ENCODE measurements at places on chromosomes 2 and 18. TPM values are rescaled to one million over a fixed set of nuclear protein-coding genes. Genes with fewer than 3 reads are reported as not detected.
A peak's percentile ranks its signal among the peaks of the same experiment; 100 is the strongest.

GRCh38 chr2:127093648-127094210 lies 13.2 kb downstream of the BIN1 start:
- DNase-seq, result no peak
- no peaks in the 10 kb centered on the region for H3K27me3 ChIP-seq
- H3K36me3 ChIP-seq, result no peaks in the 10 kb centered on the region
- no peak overlapping the region for H3K27ac ChIP-seq
- no peak overlapping the region for H3K4me3 ChIP-seq

- DNase-seq, result no peak
- no peak overlapping the region for H3K27ac ChIP-seq
- H3K27me3 ChIP-seq, result no peaks in the 10 kb centered on the region
- no peaks in the 10 kb centered on the region for H3K36me3 ChIP-seq
- no peaks in the 10 kb centered on the region for H3K4me1 ChIP-seq
- H3K4me3 ChIP-seq, result no peak overlapping the region
Observed at GRCh38 chr2:71216501-71216900, 10.4 kb downstream of the PAIP2B start.

Gene CFAP221
- 9.5 TPM for total RNA-seq

Gene PID1
- total RNA-seq, result 0.24 TPM

Gene B3GNT7
- total RNA-seq, result 14.4 TPM

Gene POTEE
- 0.17 TPM for total RNA-seq

DNA sequence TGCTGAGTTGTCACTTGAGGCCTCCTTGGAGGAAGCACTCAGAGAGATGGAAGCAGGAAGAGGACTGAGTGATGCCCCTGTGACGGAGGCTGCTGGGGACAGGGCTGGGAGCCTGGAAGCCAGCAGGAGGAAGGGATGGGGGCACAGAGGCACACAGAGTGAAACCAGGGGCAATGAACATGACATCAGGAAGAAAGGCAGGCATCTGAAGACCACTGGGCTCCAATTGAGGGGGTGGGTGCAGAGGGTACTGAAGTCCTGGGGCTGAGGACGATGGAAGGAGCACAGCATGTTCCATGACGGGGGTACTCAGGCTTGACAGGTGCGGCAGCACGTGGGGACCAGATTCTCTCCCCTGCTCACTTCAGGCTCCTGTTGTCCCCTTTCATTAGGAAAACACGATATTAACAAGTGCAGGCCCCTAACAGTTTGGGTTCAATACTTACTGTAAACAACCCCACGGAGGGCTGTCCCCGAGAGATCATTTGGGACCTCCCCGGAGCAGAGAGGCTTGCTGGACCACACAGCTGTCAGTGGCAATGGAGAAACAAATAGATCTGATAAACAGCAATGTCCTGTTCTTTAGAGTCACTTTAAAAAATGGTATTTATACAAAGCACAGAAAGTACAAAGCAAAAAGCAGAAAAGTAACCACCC lies 8.7 kb downstream of the INPP5D start:
- no peak overlapping the region for H3K4me3 ChIP-seq
- no peak for DNase-seq
- peaks cover 15% of the 10 kb centered on the region for H3K27me3 ChIP-seq
- no peaks in the 10 kb centered on the region for H3K4me1 ChIP-seq
- H3K27ac ChIP-seq, result no peak overlapping the region

Gene RETSAT
- 47.2 TPM for total RNA-seq

Gene FLACC1
- 1.4 TPM for total RNA-seq

DNA sequence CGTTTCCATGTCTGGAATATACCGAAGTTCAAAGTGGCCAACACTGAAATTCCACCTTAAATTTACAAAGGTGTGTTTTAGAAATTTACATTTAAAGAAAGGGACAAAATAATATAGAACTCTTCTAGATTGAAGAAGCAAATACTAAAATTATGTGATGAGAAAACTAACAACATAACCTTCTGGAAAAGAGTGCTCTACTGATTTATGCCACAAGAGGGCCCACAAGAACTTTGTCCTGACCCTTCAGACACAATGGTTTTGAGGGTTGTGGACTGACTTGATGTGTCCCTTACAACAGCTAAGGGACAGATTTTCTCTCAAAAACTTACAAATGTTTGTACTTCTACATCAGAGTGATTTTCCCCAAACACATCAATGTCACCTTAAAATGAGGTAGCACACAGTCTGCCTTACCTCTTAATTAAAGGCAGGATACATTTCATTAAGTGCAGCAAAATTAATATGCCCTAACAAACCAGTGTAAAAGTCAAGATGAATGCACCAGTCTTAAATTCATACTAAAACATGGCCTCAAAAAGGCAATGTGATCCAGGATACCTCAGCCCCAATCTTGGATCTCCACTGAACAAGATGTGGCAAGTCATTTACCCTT lies 36.2 kb downstream of the EIF2AK3 start:
- H3K36me3 ChIP-seq, result peaks cover 4% of the 10 kb centered on the region

Gene REEP1
- 4.7 TPM for total RNA-seq

Gene STRADB
- 19.8 TPM for total RNA-seq

DNA sequence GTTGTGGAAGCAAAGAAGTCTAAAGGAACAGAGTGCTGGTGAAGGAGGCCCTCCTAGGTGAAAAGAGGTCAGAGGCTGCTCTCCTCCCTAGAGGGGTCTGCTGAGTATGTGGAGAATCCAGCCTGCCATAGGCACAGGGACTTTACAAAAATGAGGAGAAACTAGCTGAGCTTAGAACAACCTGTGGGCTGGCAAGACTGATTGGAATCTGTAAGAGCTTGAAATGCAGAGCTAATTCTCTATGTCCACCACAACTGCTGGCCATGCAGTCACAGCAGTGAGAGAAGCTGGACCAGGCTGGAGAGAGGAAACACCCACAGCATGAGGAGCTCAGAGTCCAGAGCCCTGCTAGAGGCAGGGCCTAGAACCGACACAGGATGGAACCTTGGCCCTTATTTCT lies 251.0 kb upstream of the MGAT5 start:
- no peaks in the 10 kb centered on the region for H3K36me3 ChIP-seq
- H3K27ac ChIP-seq, result no peak overlapping the region
- no peak overlapping the region for H3K4me3 ChIP-seq
- DNase-seq, result no peak
- H3K27me3 ChIP-seq, result no peaks in the 10 kb centered on the region

Gene PAX3
- total RNA-seq, result not detected

DNA sequence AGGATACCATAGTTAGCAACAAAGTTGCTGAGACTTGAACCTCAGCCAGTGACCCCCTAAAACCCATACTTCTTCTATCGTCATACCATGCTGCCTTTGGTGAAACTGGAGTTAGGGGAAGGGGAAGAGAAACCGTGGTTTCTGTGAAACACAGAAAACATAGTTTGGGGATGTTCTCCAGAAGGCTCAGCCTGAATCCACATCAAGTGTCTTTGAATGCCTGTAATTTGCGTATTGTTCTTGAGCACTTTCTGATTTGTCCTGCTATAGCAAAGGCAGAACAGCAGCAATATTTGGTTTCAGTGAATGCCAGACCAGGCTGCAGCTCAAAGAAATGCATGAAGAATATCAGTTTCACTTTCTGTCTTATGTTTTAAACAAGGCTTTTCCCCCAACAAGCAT lies 258.7 kb downstream of the TTC32 start:
- H3K27ac ChIP-seq, result no peak overlapping the region
- DNase-seq, result no peak
- H3K36me3 ChIP-seq, result no peaks in the 10 kb centered on the region
- H3K4me1 ChIP-seq, result no peaks in the 10 kb centered on the region
- H3K27me3 ChIP-seq, result peaks cover 14% of the 10 kb centered on the region

DNA sequence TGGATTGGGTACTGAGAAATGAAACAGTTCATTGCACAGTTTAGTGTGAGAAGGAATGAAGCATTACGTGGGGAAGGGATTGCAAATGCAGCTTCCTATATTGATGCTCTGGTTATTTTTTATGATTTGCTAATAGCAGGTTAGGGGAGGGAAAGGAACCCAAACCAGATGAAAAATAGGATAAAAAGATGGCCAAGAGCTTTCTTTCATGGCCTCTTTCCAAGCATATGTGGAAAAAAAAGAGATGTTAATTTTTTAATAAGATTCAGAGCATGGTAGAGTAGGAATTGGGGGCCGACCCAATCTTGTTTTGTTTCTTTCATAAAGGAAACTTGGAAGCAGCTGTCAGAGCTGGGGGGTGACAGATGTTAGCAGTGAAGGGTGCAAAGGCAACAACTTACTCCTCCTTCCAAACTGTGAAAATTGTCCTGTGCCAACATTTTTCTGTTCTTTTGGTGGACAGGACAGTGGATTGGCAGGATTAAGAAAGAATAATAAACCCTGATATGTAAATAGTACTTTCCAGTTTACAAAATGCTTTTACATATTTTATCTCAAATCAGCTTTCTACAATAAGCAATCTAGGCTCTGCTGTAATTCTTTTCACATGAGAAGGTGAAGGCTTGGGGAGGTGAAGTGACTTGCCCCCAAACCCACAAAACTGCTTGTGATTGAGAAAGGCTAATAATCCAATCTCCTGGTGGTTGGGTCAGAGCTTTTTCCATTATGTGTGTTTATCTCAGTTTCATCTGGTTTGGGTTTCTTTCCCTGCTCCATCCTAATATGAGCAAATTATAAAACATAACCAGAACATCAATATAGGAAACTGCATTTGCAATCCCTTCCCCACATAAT lies 270.1 kb downstream of the ETAA1 start:
- H3K4me3 ChIP-seq, result no peak overlapping the region
- no peak for DNase-seq
- no peaks in the 10 kb centered on the region for H3K27me3 ChIP-seq

GRCh38 chr18:51028201-51028805 lies 1.7 kb upstream of the SMAD4 start:
- H3K36me3 ChIP-seq, result peaks cover 38% of the 10 kb centered on the region
- H3K27ac ChIP-seq, result no peak overlapping the region
- no peaks in the 10 kb centered on the region for H3K27me3 ChIP-seq
- peak overlapping the region; percentile 93 for H3K4me3 ChIP-seq
- H3K4me1 ChIP-seq, result peaks cover 23% of the 10 kb centered on the region
- DNase-seq, result peak; percentile 16

DNA sequence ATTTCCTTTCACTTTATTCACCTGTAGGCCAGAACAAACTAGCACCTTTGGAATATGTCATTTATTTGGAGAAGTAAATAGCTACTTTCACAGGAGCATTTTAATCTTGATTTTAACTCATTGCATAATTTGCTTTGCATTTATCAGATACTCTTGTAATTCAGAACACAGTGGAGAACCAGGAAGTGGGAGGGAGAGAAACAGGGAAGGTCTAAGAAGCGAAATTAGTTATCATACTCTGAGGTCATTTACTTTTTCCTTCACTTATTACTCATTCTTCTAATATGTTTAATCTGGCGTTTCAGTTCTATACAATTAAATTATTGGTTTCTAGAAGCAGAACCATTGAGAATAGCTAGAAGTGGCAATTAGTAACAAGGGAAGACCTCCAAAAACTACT lies 20.7 kb downstream of the RBM44 start:
- no peak overlapping the region for H3K4me3 ChIP-seq
- no peak for DNase-seq
- peaks cover 24% of the 10 kb centered on the region for H3K27me3 ChIP-seq
- no peaks in the 10 kb centered on the region for H3K36me3 ChIP-seq
- H3K4me1 ChIP-seq, result peaks cover 7% of the 10 kb centered on the region
- H3K27ac ChIP-seq, result no peak overlapping the region

DNA sequence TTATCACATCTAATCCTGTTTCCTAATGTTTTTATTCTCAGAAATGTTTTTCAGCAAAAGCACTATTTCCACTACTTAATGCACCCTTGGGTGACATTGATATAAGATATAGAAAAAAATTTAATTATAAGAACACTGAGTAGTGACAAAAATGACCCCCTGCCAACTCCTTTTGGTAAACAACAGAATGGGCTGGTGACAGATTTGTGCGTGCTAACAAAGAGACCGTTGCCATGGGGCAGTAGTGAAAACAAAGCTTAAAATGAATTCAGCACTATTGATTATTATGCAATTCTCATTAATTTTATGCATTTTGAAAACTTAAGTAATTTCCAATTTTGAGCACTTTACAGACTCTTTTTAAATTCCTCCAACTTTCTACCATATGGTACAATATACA lies 33.1 kb downstream of the RDH14 start:
- DNase-seq, result no peak
- H3K27me3 ChIP-seq, result peaks cover 27% of the 10 kb centered on the region
- no peak overlapping the region for H3K4me3 ChIP-seq

GRCh38 chr2:189837326-189837725 lies 53.1 kb downstream of the PMS1 start:
- H3K4me3 ChIP-seq, result no peak overlapping the region
- H3K27ac ChIP-seq, result peak overlapping the region; percentile 16
- no peak for DNase-seq
- H3K36me3 ChIP-seq, result peaks cover 6% of the 10 kb centered on the region

GRCh38 chr2:8004250-8004681 lies 677.6 kb upstream of the ID2 start:
- no peak for DNase-seq
- H3K36me3 ChIP-seq, result peaks cover 5% of the 10 kb centered on the region
- peak overlapping the region; percentile 12 for H3K27ac ChIP-seq
- no peaks in the 10 kb centered on the region for H3K27me3 ChIP-seq

- H3K36me3 ChIP-seq, result no peaks in the 10 kb centered on the region
- H3K27me3 ChIP-seq, result no peaks in the 10 kb centered on the region
- H3K4me1 ChIP-seq, result no peaks in the 10 kb centered on the region
- no peak for DNase-seq
- H3K4me3 ChIP-seq, result no peak overlapping the region
Observed at GRCh38 chr2:228329282-228329681, 147.8 kb upstream of the SPHKAP start.

GRCh38 chr18:39025531-39025930 lies 1459.9 kb upstream of the CELF4 start:
- H3K4me1 ChIP-seq, result no peaks in the 10 kb centered on the region
- H3K36me3 ChIP-seq, result no peaks in the 10 kb centered on the region
- H3K27ac ChIP-seq, result no peak overlapping the region

DNA sequence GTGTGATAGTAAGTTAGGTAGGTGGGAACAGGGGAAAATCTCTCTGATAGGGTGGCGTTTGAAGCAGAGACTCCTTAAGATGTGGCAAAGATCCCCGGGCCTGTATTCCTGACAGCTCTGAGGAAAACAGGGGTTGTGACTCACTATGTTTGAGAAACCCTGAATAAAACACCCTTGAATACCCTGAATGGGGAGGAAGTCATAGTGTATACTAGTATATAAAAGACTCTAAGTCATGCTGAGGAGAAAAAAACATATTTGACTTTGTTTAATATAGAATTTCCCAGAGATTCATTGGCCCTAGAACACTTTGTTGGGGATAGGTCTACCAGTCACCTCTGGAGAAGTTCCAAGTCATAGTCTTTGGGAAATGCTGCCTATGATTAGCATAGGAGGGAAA lies 590.9 kb downstream of the IRS1 start:
- H3K27ac ChIP-seq, result no peak overlapping the region
- no peak overlapping the region for H3K4me3 ChIP-seq
- no peaks in the 10 kb centered on the region for H3K36me3 ChIP-seq
- H3K4me1 ChIP-seq, result no peaks in the 10 kb centered on the region
- no peak for DNase-seq
- H3K27me3 ChIP-seq, result no peaks in the 10 kb centered on the region

DNA sequence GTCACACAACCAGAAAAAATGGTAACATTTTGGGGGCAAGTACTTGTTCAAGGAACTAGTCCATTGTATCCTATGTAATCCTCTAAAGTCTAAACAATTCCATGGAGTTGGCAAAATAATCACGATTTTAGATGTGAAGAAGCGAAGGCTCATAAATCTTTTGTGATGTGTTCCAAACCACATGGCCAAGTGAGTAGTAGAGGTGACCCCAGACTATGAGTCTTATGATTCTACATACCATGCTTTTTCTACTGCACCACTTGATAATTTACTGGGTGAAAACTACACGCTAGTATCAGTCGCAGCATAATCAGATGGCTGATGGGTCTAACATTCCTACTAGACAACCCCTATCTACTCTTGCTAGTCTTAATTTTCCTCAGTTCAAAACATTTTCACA lies 371.4 kb downstream of the OSR1 start:
- H3K4me1 ChIP-seq, result peaks cover 13% of the 10 kb centered on the region
- no peak overlapping the region for H3K27ac ChIP-seq
- DNase-seq, result no peak
- no peak overlapping the region for H3K4me3 ChIP-seq
- no peaks in the 10 kb centered on the region for H3K27me3 ChIP-seq
- peaks cover 18% of the 10 kb centered on the region for H3K36me3 ChIP-seq

All from Calu3 (cell line).